ENCODE measurements at places on chromosomes 16 and 17.

DNA sequence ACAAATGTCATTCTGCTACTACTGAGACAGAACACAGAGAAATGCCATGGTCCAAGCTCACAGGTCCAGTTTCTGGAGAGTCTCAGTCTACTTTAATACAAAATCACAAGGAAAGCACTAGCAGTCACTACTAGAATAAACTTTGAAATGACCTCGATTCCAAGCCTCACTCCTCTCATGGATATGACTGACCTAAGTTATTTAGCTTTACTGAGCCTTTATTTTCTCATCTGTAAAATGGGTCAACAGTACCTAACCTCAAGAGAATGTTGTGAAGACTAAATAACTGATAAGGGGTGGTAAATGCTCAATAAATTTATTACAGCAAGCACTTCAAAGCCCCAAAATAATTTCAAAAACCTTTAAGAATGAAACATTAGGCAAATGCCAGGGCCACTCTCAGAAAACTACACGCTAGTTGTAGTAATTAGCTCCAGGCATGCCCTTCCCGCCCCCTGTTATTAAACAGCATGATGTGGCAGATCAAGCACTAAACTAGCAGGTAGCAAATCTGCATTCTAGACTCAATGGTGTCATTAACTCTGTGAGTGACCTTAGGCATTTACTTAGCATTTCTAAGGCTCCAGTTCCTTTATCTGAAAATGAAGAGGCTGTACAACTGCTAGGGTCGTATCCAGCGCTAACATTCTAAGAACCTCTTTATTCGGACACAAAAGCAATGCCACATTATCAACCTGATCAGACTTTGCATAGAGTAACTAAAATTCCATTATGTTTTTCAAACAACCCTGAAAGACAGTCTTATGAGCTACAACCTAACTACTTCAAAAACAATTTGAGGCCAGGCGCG lies 8.4 kb downstream of the GSPT1 start:
- no peak for DNase-seq

DNA sequence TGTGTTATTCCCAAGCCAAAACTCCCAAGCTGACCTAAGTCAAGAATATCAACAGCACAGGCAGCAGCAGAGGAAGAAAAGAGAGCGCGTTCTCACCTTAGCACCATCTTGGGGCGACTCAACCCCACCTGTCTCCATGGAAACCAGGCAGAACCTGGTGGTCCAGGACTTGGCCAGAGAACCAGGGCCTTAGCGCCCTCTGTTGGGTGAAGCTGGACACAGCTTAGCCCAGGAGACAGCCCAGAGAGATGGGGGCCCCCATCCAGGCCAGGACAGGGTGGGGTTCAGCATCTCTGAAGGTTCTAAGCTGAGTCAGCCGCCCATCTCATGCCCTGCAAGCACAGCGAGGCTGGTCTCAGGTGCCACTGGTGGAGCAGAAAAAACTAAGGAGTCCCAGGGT lies 60.1 kb upstream of the TMEM132E start:
- no peak for DNase-seq

GRCh38 chr17:43349142-43349541 lies 49.7 kb upstream of the ARL4D start:
- DNase-seq, result no peak

GRCh38 chr17:9522074-9522473 lies 53.5 kb downstream of the STX8 start:
- DNase-seq, result no peak

DNA sequence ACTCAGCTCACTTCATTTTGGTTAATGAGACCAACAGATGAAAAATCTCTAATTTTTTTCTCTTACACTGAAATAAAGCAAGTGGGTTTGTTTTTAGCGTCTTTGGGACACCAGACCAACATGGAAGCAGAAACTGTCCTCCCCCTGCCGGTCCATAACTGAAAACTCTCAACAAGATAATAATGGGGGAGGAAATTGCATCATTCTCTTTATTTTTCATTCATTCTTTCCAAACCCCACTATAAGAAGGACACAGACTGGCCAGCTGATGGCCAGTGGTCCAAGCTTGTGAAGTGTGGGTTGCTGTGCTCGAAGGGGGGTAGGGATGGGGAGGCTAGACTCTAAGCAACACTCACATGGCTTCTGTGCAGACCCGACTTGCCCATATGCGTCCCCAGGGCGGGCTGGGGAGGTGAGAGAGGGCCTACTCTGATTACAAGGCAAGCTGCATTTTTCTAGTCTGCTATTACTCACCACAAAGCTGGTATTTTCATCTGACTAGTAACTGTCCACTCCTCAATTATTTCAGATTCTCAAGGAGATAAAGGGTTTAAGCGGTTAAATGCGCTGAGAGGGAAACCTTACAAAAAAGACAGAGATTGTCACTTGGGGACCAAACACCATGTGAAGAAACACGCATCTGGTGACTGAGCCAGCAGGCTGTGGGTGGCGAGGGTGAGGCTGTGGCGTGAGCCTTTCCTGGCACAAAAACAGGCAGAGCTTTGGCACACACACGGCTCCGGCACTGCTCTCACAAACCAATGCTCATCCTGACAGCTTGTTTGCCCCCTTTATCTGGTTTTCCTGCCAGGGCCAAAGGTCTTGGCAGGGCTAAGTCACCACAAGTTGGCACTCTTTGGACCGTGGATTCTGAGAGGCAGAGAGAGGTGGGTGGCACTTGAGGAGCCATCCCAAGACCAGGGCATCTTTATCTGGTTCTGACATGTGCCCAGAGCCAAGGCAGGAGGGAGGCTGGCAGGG lies 38.2 kb downstream of the MARF1 start:
- no peak for DNase-seq

GRCh38 chr16:75097941-75098901 lies 18.4 kb downstream of the LDHD start:
- DNase-seq, result no peak

DNA sequence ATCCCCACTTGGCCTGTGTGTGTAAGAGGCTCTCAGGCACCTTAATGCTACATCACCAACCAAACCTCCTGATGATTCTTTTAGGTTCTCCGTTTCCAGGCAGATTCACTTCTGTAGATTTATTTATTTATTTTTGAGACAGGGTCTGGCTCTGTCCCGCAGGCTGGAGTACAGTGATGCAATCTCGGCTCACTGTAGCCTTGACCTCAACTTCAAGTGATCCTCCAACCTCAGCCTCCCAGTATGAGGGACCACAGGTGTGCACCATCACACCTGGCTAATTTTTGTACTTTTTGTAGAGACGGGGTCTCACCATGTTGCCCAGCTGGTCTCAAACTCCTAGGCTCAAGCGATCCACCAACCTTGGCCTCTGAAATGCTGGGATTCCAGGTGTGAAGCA lies 12.7 kb upstream of the MEOX1 start:
- no peak for DNase-seq

DNA sequence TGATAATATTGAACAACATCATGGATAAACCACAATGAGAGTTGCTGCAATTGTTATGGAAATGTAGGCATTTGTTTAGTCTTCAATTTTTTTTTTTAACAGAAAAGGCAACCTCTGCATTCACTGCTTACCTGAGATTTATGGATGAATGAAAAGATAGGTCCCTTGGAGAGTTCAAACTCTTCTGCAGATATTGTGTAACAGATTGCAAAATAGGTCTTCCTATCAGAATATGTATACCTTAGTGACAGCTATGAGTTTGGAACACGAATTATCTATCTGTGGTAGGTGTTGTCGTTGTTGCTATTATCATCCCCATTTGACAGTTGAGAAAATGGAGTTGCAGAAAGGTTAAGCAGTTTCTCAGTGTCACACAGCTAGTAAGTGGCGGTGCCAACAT lies 1.2 kb upstream of the KCNJ16 start:
- DNase-seq, result no peak

GRCh38 chr16:23690771-23691482 lies 12.2 kb downstream of the PLK1 start:
- peak; percentile 65 for DNase-seq

- DNase-seq, result no peak
Measured at GRCh38 chr17:28342313-28342712, 6.8 kb downstream of the TNFAIP1 start.

- DNase-seq, result peak; percentile 59
Measured at GRCh38 chr16:47037396-47037745, 63.9 kb upstream of the DNAJA2 start.

- no peak for DNase-seq
Measured at GRCh38 chr16:51392521-51393187, 241.6 kb upstream of the SALL1 start.

DNA sequence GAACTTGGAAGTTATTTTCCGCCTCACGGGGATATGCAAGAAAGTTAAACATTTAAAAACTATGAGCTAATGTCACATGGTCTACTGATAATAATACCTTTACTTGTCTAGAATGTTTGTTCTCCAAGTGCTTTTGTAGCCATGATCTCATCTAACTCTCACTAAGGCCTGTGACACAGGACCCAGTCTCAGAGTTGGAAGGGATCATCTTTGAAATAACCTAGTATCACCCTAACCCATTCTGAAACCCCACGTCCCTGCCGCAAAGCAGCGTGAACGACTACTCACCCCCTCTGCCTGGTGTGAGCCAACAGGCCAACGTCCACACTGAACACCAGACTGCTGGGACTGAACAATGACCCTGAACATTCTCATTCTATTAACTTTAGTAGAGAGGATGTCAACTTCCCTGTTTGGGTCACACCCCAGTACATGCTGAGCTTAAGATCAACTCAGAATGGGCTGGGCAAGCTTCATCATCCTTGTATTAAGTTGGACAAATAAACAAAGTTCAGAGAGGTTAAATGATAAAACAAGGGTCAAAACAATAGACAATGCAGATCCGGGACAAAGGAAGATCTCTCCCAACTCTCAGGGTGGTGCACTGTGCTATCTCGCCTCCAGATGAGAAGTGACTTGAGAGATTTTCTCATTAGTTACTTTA lies 54.8 kb upstream of the BCAR1 start:
- no peak for DNase-seq

DNA sequence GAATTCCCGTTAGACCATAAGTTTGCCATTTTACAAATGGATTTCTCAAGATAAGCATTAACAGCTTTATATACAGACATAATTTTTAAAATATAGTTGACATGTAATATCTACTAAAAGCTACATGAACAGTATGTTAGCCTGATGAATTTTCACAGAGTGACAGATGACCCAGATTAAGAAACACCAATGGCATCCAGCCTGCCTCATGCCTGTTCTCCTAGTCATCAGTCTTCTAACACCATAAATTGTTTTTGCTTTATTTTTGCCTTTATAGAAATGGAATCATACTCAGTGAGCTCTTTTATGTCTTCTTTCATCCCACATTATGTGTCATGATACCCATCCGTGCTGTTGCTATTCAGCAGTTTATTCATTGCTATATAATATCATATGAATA lies 80.0 kb downstream of the ATF7IP2 start:
- no peak for DNase-seq

DNA sequence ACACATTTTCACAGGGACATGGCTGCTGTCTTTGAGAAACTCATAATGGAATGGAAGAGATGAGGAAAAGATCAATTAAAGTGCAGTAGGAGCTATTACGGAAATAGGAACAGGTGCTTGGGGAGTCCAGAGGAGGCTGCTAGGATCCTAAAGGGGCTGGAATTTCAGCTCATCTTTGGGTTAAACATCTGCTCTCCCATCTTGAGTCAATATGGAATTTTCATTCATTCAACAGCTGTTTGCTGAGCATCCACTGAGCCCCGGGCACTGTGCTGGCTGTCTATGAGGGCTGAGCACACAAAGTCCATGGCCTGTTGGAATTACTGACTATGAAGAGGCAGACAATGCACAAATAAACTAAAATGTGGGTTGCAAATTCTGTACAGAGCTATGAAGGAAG lies 47.9 kb downstream of the ASIC2 start:
- DNase-seq, result no peak

DNA sequence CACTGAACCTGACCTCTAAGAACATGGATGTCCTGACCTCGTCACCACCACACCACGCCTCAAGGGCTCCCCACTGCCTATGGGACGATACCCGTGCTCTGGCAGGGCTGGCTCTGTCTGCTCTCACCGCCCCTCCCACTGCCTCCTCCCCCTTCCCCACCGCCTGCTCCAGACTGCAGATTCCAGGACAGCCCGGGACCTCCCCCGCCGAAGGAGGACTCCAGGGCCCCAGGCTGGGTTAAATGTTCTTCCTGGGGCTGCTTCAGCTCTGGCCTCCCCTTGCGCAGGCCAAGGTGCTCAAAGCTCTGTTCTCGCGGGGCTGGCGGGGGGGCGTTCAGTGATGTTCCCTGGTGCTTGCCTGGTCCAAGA lies 3.1 kb downstream of the NPW start:
- DNase-seq, result no peak

DNA sequence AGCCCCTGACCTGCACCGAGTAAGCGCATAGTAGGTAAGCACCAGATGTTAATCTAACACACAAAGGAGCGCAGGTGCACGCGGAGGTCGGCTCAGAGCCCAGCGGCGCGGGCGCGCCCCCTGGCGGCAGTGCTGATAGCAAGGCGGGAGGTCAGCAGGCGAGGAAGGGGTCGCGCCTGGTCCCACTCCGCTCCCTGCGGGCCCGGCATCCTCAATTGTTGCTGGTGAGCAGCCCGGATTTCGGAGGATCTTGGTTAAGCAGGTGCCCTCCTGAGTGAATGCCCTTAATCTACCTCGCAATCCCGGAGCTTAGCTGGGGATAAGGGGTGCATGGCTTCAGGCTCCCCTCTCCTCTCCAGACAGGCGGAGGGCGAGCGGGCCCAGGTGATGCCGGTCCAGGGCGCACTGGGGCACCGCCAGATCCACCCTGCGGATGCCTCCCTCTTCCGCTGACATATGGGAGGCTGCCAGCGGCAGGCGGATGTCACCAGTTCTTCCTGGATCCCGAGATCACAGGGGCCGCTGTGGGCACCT lies 4.0 kb upstream of the WNT3 start:
- DNase-seq, result no peak

DNA sequence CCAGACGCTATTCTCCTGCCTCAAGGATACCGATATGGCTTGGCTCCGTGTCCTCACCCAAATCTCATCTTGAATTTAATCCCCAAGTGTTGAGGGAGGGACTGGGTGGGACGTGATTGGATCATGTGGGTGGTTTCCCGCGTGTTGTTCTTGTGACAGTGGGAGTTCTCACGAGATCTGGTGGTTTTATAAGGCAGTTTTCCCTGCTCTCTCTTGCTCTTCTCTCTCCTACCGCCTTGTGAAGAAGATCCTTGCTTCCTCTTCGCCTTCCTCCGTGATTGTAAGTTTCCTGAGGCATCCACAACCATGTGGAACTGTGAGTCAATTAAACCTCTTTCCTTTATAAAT lies 43.9 kb upstream of the ZCCHC14 start:
- no peak for DNase-seq

DNA sequence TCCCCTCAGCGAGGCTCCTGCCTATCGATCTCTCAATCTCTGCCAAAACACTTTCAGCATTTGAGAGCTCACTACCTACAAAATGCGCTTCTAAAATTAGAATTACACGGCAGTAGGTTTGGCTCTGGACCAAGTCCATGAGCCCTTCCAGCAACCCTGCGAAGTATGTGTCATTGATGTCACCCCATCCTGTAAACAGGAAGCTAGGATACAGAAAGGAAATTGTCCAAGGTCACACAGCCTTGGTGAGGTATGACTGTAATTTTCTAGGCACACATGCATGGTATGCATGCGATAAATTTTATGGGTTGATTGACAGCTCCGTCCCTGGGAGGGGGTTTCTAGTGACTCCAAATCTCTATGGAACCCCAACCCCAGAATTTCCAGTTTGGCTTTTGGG lies 330.3 kb upstream of the CDH5 start:
- no peak for DNase-seq

- DNase-seq, result peak; percentile 58
Measured at GRCh38 chr17:28747051-28747691, 3.4 kb downstream of the TRAF4 start.

Measured in aorta (tissue), 5 donors.